Stimulated activated CD8-positive, alpha-beta memory T cell treated with anti-CD3 and anti-CD28 coated beads, Interleukin-4, amount 100 ng/mL, for 24 hours (primary cell): ENCODE measurements at places on chromosomes 4 and X.

DNA sequence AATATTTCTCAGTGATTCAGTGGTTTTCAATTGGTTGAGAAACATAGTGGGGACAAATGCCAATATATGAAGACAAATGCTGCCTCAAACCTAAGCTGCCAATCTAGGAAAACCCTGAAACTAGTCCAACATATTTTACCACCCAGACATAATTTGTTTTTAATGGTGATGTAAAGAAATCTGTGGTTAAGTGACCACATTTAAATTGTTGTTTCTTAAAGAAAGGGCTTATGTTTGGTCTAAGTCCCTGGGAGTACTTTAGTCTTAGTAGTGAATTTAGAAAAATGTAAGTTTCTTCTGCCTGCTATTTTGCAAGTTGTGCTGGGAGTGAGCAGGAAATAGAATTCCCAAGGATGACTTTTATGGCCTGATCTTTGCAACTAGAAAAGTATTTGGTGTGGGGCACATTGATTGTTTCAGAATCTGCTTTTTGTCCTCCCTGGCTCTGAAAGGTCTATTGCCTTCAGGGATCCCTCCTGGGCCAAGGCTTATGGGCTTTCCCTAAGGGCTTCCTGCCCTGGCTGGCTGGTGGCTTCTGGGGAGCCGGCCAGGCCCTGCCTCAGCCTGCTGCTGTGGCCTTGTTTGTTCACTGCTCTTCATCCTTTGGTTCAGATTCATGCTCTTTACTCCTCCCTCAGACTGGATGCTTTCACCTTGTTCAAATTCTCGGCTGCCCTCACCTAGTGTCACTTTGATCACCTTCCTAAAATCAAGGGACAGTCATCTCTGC lies 169.8 kb upstream of the JADE1 start:
- DNase-seq = no peak

DNA sequence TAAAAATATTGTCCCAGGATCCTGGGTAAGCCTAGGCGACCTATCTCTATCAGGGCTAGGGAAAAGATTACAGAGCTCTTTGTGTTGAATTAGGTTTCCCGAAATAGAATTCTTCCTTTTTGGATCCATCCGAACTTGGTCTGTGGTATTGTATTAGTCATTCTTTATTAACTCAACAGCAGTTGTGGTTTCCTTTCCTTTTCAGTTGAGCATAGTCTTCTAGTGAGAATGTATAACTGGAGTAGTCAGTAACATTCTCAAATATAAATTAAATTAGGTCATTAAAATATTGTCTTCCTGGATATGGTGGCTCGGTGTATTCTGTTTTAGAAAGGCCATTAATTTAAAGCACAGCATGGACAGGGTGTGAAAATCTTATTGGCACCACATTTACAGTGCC lies 520.4 kb downstream of the NLGN4X start:
- DNase-seq = no peak

GRCh38 chrX:129719931-129720530 lies 18.7 kb upstream of the XPNPEP2 start:
- no peak for DNase-seq

DNA sequence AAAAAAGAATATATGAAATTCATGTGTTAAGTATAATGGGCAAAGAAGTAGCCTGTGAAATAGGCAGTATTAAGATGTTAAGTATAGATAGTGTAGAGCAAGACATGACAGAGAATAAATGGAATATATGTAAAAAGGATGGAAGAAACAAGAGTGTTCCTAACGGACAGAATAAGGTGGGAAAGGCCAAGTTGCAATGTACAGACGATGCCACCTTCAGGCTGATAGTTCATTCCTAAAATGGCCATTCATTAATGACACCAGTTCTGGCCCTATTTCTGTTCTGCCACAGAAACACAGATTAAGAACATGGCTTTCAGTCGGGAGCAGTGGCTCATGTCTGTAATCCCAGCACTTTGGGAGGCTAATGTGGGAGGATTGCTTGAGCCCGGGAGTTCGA lies 4.4 kb upstream of the FAM184B start:
- no peak for DNase-seq
